Memory B cell (primary cell): ENCODE measurements at places on chromosomes 6 and 20.
A peak's percentile ranks its signal among the peaks of the same experiment; 100 is the strongest.

DNA sequence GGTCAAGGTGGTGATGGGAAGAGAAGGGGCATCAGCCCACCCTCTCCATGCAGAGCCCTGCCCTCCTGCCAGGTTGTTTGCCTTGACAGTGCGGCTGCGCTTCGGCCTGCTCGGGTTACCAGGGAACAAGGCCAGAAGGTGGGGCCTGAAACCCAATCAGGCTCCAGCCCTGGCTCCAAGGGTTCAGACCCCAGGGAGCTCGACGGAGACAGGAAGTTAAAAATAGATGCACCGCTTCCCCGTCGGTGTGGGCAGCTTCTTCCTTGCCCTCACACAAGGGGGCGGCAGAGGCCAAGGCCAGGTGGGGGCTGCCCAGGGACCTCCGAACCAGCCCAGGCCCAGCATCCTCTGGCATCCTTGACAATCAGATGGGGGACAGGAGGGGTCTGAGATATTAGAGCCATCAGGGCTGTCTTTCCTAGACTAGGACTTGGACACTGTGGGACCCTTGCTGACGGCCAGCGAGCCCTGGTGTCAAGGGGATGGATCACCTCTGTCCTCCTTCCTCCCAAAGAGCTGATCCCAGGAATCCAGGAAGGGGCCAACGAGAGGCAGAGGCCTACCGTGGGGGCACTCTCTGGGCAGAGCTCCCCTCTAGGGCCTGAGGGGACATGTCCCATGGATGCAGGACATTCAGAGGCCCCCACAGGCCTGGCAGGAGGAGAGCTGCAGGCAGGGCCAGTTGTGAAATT lies 65.2 kb downstream of the RIPOR3 start:
- no peak for DNase-seq

- DNase-seq = no peak
Measured at GRCh38 chr6:149368065-149368464, 32.0 kb upstream of the SUMO4 start.

DNA sequence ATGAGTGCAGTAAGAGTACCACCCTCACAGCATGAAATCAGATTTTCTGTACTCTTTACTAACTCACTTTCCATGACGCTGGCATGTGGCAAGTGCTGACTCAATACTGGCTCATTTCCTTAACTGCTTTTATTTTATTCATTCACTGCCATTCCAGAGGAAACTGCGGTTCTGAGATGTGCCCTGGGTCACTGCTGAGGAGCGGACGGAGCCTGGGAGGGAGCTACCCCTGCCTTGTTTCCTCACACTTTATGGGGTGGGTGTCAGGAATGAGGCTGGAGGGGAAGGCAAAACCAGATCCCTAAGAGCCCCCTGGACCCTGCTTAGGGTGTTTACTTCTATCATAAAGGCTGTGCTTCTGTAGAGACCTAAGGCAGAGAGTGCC lies 14.4 kb downstream of the NT5E start:
- DNase-seq = no peak

- DNase-seq = no peak
Measured at GRCh38 chr20:43464219-43464790, 6.6 kb downstream of the SRSF6 start.

GRCh38 chr6:146770275-146770964 lies 171.6 kb downstream of the ADGB start:
- DNase-seq = no peak

DNA sequence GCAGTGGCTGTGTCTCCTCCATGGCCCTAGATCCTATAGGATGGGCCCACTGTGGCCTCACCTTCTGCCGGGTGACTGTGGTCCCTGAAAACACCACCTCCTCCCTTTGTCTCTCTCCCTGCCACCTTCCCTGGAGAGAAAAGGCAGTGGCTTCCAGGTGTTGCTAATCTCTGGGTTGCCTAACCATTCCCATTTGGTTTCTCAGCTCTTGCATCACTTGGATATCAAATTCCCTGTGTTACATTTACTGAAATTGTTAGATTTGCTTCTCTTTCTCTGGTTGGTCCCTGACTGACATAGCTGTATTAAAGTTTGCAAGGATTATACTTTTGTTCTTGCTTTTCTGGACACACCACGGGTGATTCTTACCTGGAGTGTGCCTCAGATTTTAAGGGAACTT lies 9.3 kb upstream of the ZFP64 start:
- no peak for DNase-seq

DNA sequence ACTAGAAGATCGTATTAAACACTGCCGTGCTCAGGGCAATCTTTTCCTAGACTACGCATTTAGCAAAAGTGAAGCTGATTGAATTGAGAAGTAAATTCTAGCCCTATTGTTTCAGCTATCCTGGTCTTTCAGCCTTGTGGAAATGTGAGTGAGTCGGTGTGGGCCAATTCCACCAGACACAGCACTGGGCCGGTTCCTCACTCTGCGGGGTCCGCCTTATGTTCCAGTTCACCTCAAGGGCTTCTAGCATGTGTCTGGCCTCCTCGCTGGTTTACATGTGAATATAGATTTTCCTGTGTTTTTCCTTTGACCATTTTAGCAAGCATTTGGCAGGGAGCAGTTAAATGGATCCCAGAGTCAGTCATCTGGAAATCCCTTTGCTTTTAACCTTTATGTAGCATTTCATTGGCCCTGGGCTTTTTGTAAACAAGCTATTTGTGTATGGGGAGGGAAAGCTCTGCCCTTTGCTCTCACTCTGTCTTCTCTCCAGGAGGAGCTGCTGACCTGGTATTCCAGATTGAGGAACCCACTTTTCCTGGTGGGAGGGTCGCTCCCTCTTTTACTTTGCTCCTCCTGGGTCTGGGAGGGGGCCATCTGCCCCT lies 12.4 kb upstream of the GTSF1L start:
- DNase-seq = no peak

DNA sequence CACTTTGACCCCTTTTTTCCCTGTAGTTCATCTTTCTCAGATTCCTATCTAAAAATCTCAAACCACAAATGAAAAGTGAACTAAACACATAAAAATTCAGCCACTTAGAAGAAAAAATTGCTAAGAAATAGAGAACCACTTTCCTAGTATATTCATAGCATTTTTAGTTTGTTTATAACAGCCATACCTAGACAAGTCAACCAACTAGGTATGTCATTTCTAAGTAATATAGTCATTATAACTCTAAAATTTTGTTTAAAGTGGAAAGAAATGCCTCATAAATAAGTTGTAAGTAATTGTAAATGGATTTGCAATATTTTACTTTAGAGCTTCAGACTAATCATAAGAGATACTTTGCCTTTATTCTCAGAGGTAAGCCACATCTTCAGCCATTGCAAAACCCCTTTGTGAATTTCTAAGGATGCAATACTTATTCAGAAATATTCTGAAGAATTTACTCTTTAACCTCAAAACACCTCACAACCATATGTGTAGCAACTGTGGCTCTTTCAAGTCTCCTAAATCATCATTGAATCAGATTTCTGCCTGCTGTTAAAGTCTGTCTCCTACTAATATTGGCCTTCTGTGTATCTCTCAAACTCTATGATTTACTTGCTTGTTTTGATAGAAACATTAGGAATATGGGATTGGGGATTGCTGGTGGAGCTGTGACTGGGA lies 6.9 kb upstream of the SUMO4 start:
- no peak for DNase-seq

DNA sequence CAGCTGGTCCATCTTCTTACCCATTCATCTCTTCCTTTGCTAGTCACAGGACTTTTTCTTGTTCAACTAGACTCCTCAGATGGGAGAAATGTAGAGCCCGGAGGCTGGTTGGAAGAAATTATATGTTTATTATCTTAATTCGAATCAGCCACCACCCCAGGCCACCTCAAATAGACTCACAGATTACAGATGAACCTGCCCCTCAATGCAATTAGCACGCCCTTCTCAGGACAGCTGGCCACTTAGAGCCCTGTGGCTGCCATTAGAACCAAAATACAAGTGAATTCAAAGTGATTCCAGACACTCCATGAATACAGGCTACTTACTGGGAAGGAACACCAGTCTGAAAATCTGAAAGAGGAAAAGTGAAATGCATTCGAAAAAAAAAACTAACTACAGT lies 176.4 kb downstream of the MAFB start:
- DNase-seq = no peak

DNA sequence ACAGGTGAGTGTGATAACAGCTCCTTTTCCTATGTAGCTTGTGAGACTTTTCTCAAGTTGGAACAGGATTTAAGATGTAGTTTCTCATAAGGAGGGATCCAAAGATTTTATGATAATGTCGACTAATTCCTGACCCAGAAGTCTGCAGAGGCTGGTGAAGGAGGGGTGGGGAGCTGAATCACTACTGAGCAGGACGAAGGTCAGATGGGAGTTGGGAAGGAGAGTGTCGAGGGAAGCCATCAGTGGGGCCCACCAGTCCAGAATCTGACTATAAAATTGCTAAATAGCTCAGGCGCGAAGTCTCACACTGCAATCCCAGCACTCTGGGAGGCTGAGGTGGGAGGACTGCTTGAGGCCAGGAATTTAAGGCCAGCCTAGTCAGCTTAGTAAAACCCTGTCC lies 32.3 kb upstream of the CDYL start:
- no peak for DNase-seq

- DNase-seq = no peak
Measured at GRCh38 chr6:139308936-139309603, 17.3 kb upstream of the TXLNB start.

DNA sequence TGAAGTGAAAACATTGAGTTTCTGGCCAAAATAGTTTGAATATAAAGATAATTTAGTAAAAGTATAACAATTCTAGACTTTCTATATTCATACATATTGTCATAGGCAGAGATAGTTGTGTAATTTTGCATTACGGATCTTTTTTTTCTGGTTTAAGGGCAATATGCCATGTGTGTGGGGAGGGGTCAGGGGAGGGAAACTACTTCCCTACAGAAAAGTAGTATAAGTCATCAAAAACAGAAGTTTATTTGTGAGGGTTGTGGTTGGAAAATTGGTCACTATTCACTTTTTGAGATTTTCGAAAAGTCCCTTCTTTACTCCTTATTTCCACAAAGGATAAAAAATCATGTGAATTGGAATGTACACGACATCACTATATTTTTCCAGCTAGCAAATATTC lies 288.2 kb upstream of the PREP start:
- no peak for DNase-seq

DNA sequence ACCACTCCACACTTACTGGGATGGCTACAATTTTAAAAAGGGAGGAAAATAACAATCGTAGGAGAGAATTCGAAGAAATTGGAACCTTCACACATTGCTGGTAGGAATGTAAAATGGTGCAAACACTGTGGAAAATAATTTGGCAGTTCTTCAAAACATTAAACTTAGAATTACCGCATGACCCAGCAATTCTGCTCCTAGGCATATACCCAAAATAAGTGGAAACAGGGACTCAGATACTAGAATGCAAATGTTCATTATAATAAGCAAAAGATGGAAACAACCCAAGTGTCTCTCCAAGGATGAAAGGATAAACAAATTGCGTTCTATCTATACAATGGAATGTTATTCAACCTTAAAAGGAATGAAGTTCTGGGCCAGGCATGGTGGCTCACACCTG lies 245.5 kb upstream of the TAB2 start:
- no peak for DNase-seq

DNA sequence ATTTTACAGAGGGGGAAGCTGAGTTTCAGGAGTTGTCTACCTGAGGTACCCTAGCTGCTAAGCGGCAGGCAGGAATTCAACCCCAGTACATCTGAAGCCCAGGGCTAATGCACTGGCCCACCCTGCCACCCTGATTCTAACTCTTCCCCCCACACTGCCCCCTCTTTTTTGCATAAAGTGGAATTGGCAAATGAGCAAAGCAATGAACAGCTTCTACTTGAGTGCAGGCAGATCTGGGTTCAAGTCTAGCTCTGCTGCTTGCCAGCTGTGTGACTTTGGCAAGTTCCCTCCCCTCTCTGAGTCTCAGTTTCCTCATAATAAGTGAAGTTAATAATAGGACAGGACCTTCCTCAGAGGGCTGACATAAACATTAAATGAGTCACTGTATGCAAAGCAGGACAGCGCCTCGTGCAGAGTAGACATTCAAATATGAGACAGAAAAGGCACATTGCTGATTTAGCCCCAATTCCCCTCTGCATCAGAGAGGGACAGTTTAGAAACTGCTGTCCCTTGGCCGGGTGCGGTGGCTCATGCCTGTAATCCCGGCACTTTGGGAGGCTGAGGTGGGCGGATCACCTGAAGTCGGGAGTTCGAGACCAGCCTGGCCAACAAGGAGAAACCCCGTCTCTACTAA lies 4.7 kb downstream of the ADA start:
- DNase-seq = no peak

- DNase-seq = no peak
Measured at GRCh38 chr20:63074182-63074581, 67.4 kb upstream of the BHLHE23 start.

DNA sequence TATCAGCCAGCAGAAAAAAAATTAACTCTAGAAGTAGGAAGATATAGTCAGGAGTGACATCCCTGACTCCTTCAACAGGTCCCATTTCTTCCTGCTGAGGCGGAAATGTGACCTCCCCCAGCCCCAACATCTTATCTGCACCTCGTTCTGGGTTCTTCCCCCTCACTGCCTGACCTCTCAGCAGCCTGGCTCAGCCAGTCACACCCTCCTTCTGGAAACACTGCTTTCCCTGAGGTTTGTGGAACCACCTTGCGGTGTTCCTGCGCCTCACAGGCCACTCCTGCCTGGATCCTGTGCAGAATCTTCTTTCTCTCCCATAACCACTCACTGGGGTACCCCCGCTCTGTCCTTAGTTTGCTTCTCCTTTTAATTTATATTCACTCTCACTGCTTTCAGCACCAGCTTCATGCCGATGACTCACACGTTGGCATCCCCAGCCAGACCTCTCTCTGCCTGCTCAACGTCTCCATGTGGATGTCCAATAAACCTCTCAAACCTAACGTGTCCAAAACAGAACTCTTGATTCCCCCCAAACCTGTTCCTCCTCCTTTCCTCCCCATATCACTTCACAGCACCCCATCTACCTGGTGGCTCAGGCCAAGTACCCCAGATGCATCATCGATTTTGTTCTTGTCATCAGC lies 222.8 kb upstream of the PLN start:
- no peak for DNase-seq

GRCh38 chr6:35343092-35343834 lies 905 bp downstream of the PPARD start:
- peak; percentile 28 for DNase-seq

- DNase-seq = no peak
Measured at GRCh38 chr6:45424451-45424861, 46.7 kb upstream of the SUPT3H start.

GRCh38 chr6:67640484-67640883 lies 994.6 kb upstream of the ADGRB3 start:
- no peak for DNase-seq

DNA sequence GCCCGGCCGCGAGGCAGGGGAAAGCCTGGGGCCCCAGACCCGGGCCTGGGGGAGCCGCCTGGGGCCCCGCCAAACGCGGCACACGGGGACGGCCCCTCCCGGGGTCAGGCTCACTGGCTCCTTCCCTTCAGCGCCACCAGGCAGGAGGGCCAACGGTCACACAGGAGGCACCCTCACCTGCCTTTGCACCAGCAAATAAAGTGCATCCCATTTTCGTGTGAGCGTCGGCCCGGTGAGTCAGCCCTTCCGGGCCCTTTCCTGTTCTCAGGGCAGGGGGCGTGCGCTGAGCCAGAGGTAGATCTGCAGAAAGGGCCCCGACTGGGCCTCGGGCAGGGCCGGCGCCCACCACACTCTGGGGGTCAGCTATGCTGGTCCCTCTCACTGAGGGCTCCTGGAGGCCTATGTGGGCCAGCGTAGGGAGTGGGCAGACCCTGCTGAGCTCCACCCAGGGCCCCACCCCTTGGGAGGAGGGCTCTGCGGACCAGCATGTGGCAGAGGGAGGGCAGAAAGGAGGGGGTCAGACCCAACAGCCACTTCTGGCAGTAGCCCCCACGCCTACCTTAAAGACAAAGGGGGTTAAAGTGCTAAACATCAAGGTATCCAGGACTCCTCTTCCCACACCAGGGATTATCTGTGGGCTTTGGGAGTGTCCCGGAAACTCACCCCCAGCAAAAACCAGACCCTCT lies 931 bp upstream of the UCKL1 start:
- DNase-seq = no peak
